Germinal center (tissue), 1 donor: ENCODE measurements at places on chromosomes 3 and 15.

DNA sequence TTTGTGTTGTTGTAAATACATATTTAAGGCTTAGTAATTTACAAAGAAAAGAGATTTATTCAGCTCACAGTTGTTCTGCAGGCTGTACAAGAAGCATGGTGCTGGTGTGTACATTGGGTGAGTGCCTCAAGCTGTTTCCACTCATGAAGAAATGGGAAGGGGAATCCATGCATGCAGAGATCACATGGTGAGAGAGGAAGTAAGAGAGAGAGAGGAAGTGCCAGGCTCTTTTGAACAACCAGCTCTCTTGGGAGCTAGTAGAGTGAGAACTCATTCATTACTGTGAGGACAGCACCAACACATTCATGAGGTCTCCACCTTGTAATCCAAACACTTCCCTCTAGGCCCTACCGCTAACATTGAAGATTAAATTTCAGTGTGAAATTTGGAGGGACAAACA is 909.2 kb downstream of the NSUN3 start:
- DNase-seq: no peak

GRCh38 chr3:152047465-152047864 is 174.0 kb downstream of the SUCNR1 start:
- DNase-seq: no peak

DNA sequence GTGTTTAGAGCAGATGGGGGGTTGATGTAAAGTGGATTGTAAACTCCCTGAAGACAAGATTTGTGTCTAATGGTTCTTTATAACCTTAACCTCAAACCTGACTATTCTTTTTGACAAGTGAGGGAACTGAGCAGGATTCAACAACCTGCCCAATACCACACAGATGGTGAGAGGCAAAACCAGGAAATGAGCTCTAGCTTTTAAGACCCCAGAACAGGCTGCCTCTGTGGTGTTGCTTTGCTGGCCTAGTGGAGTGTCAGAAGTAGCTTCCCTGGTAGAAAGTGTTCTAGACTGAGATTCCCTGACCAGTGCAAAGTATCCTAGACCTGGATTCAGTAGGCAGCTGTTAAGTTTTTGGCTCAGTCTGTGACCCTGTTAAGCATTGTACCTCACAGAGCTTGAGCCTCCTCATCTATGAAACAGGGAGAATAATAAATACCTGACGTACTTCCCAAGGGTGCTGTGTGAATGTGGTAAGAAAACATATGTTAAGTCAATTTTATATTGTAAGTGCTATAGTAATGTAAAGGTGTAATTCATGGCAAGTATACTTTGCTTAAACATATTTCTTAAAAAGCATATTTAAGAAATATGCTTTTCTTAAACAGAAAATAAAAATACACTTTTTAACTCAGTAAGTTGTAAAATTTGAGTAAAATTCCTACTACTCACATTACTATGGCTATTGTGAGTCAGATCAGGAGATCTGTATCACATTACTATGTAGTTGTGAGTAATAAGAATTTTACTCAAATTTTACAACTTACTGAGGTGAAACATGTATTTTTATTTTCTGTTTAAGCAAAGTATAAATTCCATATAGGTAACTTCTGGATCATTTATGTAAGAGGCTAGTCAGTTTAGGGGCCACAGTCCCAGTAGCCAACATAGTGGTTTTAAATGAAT is 8.8 kb downstream of the GPR87 start:
- no peak for DNase-seq

GRCh38 chr3:128967748-128968355 is 26.0 kb downstream of the CFAP92 start:
- no peak for DNase-seq
